ENCODE measurements at places on chromosomes 3 and 15. TPM values are rescaled to one million over a fixed set of nuclear protein-coding genes. Genes with fewer than 3 reads are reported as not detected.

DNA sequence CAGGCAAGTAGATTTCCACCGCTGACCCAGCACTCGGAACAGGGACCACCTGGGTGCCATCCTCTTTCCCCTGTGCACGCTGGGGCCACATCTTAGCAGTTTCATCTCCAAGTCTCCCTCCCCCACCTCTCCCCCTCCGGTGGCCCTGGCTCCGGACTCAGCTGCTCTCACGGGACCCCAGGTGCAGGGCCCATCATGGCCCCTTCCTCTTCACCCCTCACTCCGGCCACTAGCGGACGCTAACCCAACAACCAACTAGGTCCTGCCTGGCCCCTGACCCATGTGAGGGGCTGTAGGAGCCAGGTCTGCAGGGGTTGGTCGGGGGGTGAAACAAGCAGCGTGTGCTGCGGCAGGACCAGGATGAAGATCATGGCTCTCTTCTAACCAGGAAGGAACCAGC, 31.3 kb upstream of the IQSEC1 start:
- DNase-seq, result no peak

Gene CLK3
- 65.6 TPM for polyA plus RNA-seq

DNA sequence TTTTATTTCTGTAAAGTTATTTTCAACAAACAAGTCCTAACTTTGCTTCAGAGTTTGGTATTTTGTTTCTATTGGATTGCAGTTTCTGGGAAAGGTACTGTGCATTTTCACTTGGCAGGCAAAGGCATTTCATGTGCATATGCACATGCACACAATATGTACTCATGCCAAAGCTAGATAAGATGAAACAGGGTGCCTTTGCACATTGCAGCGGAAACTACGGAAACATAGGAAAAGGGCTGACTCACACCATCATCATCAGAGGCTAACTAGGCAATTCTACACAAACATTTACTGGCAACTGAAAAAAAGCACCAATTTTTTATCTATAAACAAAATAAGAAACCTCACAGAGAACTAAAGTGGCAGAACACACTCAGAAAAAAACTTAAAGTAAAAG, 550.6 kb upstream of the NECTIN3 start:
- no peak for DNase-seq

DNA sequence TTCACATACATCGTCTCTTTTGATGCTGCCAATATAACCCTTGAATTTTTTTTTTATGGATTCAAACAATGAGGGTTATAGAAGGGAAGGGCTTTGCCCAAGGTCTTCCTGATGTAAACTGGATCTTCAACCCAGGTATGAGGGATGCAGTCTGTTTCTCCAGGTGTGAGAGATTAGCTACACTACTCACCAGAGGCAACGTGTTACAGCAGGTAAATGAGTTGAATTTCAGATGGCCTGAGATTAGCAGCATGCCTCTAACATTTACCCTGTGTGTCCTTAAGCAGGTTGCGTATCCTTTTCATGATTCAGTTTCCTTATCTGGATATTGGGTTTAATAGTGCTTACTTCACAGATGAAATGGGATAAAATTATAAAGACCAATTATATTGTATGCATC, 1.9 kb downstream of the RTP4 start:
- DNase-seq, result no peak

- no peak for DNase-seq
Observed at GRCh38 chr15:37045859-37046740, 54.2 kb downstream of the MEIS2 start.

Gene GATM
- polyA plus RNA-seq, result 323 TPM

GRCh38 chr3:83074485-83074884, 1313.0 kb upstream of the GBE1 start:
- DNase-seq, result no peak

DNA sequence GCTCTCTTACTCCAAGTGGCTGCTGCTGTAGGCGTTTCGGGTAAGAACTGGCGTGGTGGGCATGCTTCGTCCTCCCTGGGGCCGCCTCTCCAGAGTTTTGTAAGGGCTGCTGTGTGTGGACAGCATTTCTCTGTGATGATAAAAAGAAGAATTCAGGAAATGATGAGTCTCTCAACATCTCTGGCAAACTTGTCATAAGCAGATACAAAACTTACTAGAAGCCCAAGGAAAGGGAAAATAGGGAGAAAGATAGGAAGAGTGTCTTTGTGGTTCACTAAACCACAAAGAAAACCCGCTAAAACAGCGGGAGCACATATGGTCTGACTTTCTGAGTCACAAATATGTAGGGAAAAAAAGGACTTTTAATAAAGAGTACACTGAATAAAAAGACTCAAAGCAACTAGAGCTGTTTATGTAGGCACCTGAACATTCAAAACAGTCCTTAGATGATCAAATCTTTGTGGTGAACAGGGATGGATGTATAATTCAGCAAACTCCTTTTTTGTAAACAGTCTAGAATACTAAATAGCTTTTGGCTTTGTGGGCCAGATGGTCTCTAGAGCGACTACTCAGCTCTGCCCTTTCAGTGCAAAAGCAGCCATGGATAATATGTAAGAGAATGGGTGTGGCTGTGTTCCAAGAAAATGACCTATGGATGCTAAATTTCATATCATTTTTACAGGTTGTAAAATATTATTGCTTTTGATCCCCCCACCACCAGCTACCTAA, 60.4 kb upstream of the LMOD3 start:
- DNase-seq, result no peak

Gene DUOXA2
- polyA plus RNA-seq, result not detected

DNA sequence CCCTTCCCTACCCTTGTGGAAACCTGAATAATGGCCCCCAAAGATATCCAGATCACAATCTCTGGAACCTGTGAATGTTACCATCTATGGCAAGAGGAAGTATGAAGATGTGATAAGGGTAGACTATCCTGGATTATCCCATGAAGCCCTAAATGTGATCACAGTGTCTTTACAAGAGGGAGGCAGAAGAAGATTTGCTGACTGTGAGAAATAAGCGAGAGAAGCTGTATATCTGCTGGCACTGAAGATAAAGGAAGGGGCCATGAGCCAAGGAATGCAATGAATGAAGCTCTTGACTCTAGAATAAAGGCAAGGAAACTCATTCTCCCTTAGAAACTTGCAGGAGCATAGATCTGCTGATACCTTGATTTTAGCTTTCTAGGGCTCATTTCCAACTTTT, 39.1 kb downstream of the SOX14 start:
- DNase-seq, result no peak

DNA sequence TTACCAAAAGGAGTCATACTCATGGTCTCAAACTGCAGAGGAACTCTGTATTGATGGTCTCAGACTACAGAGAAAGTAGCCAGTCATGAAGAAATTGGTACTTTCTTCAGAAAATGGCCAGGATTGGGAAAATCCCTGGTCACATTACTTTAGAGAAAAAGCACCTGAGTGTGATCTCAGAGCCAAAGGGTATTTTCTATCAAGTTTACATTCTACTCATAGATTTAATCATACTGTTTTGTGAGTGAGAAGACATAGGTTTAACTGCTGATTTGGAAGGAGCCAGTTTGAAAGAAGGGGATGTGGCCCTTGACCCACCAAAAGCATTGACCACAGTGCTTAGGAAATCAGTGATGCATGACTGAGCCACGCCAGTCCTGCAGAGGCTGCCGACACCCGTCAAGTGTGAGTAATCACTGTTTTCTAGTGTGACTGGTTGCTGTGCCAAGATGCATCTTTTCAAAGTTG, 203.6 kb downstream of the AKAP13 start:
- no peak for DNase-seq

Gene ZNF502
- polyA plus RNA-seq, result 13.8 TPM

Gene CPNE9
- polyA plus RNA-seq, result 0.10 TPM

DNA sequence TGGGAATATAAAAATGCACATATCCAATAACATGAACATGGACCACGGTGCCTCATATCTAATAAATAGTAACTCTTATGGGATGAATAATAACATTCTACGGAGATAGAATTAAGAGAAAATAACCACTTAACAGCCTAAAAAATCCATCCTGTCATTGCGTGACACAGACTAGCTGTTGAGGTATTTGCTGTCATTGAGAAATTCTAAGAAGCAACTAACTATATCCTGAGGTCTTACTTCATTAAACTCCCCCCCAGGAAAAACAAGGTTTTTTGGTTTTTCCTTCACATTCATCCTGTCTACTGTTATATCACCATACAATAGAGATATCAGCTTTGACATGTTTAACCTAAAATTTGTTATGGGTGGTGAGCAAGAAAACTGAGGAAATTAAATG, 14.3 kb downstream of the CEP152 start:
- no peak for DNase-seq
